ENCODE measurements at places on chromosomes 11 and 22.

DNA sequence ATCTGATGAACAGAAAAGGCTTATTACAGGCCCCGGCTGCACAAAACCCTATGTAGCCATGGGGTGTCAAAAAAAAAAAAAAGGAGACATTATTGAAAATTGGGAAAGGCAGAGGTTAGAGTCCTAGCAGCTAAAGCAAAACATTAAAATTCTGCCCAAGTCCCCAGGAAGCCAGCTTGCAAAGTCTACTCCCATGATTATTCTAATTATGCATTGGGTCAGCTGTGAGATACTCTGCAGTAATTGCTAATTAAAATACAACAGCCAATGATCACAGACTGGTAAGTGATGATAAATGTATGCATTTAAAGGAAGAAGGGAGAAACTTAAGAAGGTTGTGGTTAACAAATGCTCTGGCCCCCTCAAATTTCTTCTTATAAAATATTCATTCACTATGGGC is 286.9 kb upstream of the PITPNB start:
- DNase-seq: no peak

DNA sequence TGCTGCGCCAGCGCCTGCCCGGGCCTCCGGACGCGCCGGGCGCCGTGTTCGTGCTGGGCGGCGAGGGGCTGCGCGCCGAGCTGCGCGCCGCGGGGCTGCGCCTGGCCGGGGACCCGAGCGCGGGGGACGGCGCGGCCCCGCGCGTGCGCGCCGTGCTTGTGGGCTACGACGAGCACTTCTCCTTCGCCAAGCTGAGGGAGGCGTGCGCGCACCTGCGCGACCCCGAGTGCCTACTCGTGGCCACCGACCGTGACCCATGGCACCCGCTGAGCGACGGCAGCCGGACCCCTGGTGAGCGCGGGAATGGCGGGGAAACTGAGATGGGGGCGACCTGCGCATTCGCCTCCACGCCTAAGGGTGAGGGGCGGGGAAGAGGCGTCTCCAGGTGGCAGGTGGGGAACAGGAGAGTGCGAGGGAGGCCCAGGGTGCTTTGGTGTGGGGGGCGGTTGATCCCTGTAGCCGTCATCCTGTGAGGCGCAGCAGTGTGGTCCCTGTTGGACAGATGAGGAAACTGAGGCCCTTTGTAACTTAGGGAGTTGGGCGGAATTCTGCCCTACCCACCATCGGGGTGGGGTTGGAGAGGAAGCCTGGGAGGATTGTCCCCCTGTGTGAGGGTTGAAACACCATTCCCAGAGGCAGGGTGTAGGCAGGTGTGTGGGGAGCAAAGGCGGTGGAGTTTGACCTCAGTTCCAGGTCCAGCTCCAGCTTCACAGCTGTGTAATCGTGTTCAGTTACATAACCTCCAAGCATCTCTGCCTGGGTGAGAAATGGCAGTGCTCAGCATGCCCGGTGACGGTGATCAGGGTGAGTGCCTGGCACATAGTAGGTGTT is 758 bp downstream of the PDXP start:
- DNase-seq: peak; percentile 34

DNA sequence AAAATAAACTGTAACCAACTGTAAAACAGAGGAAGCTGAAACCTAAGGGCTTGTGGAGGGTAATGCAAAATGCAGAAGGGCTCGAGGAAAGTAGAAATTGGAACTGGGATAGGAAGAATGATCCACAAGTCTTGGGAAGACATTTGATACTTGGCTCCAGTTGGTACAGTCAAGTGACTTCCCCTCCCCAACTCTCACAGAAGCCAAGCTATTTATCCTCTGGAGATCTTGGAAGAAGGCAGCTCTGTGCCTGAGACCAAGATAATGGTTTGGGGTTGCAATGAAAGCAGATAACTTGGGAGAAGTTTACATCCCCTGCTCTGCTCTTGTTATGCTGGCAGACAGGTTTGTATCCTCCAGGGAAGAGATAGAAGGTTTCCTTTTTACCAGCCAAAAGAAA is 198.9 kb upstream of the ZC3H12C start:
- no peak for DNase-seq

GRCh38 chr22:37369483-37369882 is 57.8 kb downstream of the ELFN2 start:
- no peak for DNase-seq

DNA sequence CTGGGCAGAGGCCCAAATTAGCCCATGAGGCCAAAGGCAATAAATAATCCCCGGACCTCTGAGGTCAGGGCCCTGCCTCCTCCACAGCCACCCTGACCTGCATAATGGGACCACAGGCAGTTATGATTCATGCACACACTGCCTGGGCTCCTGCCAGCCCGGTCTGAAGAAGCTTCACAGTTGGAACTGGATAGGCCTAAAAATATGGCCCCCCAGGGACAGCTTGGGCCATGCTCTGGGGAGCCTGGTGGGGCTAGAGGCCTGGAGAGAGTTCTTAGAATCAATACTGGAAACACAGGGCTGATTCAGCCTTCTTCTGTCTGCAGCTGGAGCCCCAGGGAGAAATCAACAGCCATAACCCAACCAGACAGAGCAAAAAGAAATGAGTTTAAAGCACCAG is 112.8 kb upstream of the CADM1 start:
- no peak for DNase-seq

DNA sequence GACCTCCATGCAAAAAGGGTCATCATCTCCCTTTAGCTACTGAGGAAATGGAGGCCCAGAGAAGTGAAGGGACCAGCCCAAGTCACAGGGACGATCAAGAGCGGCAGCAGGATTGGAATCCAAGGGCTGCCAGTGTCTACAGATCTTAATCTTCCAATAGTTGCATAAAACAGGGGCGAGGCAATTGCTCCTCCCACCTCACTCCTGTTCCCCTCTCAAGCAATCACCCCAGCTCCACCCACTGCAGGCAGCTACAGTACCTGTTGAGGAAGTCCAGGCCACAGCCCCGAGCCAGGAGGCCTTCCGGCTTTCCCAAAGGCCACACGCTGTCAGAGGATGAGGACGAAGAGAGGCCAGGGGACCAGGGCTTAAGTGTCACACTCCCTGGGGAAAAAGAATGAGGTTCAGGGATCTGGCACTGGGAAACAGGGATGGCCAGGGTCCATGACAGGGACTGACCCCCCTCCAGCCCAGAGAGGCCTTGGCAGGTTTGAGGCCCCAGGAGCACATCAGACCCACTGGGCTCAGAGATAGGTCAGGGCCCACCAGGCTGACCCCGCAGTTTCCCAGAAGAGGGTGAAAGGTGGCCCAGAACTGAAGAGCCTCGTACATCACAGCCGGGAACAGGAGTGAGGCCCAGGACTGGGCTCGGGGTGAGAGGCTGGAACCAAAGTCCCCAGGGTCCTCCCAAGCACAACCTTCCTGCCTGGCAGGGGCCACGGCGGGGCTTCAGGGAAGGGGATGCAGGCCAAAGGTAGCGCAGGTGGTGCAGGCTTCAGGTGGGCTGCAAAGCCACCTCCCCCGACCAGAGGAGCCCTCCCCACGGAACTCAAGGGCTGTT is 16.4 kb upstream of the MFNG start:
- DNase-seq: no peak

DNA sequence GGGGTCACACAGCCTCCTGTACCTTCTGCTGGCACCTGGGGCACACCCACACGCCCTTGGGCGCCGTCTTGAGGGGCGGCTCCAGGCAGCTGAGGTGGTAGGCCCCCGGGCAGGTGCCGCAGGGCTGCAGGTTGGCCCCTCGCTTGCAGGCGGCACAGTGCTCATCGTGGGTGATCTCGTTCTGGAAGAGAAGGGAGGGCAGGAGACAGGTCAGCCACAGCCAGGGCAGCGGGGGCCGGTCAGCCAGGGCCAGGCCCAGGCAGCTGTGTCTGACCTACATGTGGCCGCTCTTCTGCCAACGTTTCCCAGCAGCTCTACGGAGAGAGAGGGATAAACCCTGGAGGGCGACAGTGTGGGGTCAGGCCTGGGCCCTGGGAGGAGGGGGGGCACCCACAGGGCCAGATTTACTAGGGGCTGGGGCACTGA is 121.9 kb downstream of the PHF21B start:
- no peak for DNase-seq

- no peak for DNase-seq
These were observed 6.4 kb downstream of the VPS51 start for GRCh38 chr11:65102142-65103095.

DNA sequence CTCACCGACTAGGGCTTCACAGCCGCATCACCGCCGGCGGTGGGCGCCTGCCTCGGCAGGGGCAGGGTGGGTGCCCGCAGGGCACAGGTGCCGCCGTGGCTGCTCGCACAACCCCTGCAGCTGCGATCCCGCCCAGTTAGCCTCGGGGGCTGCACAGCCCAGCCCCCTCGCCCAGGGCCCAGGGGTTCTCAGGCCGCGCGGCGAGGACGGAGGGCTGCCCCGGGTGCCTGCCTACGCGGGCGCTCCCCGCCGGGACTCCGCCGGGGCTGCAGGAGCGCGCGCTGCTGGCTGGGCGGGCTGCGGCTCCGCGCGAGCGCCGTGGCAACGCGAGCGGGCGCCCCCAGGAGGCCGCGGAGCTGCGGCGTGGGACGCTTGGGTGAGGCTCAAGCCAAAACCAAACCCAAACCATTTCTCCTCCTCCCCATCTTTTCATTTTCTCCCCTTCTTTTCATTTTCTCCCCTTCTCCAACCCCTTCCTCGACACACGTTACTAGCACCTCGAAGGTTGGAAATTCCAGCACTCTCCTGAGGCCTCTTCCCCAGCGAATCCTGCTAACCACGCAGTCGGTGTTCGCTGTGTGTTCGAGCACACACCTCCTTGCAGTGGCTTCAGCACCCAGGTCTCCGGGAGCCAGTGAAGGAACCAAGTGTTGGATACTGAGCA is at the start of gene MICAL3:
MICAL3 (minus strand) TSS at position 286 of the 664 bp plus-strand sequence. CDS start 117,749 bp downstream, outside the sequence.
- DNase-seq: peak; percentile 71

DNA sequence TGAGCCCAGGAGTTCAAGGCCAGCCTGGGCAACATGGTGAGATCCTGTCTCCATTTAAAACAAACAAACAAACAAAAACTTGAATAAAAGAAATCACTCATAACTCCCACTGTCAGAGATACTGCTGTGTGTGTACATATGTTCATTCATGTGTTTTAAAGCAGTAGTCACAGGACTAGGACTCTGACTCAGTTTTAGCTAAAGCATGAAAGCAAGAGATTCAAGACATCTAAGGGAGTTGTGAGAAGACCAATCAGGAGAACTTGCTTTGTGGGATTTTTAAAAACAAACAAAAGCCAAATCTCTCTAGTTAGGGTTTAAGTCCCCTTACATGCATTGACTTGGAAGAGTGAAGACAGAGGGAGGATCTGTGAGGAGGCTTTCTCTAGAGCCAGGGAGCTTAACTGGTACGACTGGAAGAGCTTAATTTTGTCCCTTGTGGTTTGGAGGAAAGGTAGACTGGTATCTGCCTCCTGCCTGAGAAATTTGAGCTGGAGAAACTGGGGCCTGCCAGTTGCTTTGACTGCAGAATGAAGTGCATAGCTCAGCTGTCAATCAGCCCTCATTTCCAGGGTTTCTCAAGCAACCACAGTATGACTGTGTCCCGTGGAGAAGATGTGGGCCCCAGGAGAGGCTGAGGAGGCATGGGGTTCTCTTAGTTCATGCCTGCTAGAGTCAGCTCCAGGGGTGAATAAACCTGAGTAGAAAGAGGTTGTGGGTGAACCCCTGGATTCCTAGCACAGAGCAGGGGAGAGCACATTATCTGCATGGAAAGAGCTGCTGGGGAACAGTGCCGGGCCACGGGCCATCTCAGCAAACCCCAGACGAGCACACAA is 30.6 kb downstream of the EXPH5 start:
- no peak for DNase-seq

GRCh38 chr11:47409440-47410369 is 1.3 kb downstream of the SLC39A13 start:
- DNase-seq: no peak

DNA sequence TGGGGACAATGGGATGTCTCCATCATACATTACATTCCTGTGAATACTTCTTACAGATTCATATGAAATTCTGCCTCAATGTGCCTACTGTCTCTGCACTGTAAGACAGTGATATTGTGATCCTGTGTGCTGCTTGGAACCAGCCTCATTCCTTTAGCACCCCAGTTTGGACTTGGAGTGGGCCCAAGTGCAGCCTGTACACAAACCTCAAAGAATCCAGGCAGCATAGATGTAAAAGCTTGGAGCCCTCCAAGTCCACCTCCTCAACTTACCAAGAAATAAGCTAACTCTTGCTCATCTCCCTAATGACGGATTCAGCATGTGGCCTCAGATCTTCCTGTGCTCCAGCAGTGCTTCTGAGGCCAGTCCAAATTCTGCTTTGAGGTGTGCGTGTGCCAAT is 24.4 kb downstream of the GRAP2 start:
- DNase-seq: no peak

DNA sequence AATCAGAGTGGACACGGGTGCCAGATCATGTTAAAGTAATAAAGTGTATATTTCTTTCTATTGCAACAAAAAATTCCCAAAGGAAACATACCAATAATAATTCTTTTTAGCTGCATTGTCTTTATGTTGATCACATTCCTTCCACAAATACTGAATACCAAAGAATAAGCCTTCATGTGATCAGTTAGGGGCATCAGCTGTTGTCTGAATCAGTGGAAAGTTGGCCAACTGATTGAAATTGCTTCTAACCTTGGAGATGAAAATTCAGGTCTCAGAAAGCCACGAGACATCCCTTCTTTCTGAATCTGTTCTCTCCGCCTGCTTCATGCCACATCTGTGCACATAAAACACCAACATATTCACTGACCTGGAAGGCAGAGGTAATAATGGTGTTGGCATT is 785.2 kb downstream of the KCNA4 start:
- DNase-seq: no peak

- peak; percentile 29 for DNase-seq
These were observed 147.5 kb upstream of the CTSC start for GRCh38 chr11:88484873-88485621.

DNA sequence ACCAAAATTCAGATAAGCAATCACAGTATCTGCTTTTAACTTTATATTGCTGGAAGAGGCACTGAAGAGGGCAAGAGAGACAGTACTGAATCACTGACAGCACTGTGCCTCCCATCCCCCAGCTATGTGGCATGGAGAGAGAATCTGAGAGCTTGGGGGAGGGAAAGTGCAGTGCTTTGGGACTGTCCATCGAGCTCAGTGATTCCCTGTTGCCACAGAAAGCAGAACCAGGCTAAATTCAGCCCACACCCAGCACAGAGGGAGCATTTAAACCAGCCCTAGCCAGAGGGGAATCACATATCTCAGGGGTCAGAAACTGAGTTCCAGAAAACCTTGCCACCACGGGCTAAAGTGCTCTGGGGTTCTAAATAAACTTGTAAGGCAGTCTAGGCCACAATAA is 44.3 kb downstream of the KCNQ1 start:
- DNase-seq: no peak

DNA sequence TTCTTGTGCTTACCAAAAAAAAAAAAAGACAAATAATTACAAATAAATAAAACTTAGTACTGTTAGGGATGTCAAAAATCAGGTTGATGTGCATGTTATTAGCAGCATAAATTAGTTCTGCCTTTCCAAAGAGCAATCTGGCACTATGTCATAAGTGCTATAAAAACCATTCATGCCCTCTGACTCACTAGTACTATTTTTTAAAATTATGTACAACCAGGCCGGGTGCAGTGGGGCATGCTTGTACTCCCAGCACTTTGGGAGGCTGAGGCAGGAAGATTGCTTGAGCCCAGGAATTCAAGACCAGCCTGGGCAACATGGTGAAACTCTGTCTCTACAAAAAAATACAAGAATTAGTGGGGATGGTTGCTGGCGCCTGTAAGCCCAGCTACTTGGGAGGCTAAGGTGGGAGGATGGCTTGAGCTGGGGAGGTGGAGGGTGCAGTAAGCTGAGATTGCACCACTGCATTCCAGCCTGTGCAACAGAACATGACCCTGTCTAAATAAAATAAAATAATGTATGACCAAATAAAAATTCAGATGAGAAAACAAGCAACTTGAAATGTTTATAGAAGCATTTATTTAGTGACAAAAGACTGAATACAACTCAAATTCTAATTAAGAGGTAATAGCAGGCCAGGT is 25.3 kb downstream of the UEVLD start:
- DNase-seq: no peak
